A549 treated with Mapracorat at 1 μM for 4 hours (cell line): ENCODE measurements at places on chromosomes 13 and 19. TPM values are rescaled to one million over a fixed set of nuclear protein-coding genes. Genes with fewer than 3 reads are reported as not detected.

SLC6A16 gene
- total RNA-seq = 0.64 to 1.7 TPM (median 1.4 TPM) in 5 replicates

FPR1 gene
- 0.11 to 0.24 TPM (median 0.14 TPM) in 5 replicates for total RNA-seq

CDC42EP5 gene
- not detected in 5 replicates for total RNA-seq

ZNF837 gene
- 0.79 to 1.6 TPM (median 1.4 TPM) in 5 replicates for total RNA-seq

C19orf85 gene
- total RNA-seq = not detected in 5 replicates

METTL21C gene
- not detected in 5 replicates for total RNA-seq

NFKBIB gene
- 61.9 to 127 TPM (median 100 TPM) in 5 replicates for total RNA-seq

POSTN gene
- total RNA-seq = 0.05 to 0.15 TPM (median 0.09 TPM) in 3 of 5 replicates, not detected in the others

RASIP1 gene
- 0.43 to 0.82 TPM (median 0.59 TPM) in 5 replicates for total RNA-seq

EDNRB gene
- not detected in 5 replicates for total RNA-seq

CEACAM4 gene
- total RNA-seq = not detected in 5 replicates

SLITRK6 gene
- total RNA-seq = 0.10 to 0.16 TPM (median 0.11 TPM) in 5 replicates

IL17D gene
- total RNA-seq = 0.95 to 1.4 TPM (median 1.3 TPM) in 5 replicates

IL4I1 gene
- total RNA-seq = 0.35 to 0.71 TPM (median 0.59 TPM) in 5 replicates
